ENCODE measurements at places on chromosomes 13 and 19.

- no peak for DNase-seq
These were observed at the start of gene NMRK2 for GRCh38 chr19:3932931-3933810. Gene NMRK2, plus strand, starts transcription at chr19:3933069. Its CDS starts 603 bp downstream, at chr19:3933672.

DNA sequence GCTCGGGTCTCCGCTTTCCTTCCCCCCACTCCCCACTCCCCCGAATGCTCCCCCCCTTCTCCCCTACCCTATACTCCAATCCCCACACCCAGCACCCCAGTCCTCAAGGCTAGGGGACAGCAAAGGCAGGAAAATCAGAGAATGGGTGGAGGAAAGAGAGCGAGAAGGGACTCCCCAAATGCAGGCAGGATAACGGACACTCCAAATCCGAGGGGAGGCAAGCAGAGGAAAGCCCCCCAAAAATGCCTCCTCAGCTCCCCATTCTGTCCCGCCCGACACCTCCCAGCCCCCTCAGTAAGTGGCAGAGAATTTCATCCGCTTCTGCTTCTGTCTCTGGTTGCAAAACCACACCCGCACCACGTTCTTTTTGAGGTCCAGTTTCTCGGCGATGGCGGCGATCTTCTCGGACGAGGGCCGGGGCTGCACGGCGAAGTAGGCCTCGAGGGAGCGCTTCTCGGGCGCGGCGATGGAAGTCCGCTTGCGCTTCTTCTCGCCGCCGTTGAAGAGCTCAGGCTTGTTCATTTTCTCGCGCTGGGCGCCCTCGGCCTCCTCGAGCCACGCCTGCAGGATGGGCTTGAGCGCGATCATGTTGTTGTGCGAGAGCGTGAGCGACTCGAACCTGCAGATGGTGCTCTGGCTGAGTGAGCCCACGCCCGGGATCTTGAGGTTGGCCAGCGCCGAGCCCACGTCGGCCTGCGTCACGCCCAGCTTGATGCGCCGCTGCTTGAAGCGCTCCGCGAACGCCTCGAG, 2.1 kb downstream of the POU4F1 start:
- no peak for DNase-seq

DNA sequence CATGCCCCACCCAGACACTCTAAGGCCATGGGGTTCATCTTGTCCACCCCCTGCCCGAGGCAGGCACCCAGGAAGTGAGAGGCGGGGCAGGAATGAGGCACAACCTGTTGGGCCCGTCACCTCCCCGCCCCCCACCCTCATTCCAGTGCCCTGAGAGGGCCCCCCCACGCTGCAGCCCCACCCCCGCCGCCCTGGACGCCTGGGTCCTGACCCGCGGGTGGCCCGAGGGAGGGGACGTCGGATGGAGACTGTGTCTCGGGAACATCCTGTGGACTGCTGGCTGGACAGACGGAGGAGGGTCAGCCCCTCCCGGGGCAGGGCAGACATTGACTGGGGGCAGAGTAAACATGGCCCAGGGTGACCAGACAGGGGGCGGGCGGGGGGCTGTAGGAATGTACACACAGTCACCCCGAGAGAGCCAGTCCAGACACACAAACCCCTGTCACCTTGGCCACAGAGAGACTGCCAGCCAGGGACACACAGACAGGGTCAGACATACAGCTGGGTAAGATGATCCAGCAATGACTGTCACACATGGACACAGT, 7.4 kb upstream of the JUNB start:
- DNase-seq = no peak

DNA sequence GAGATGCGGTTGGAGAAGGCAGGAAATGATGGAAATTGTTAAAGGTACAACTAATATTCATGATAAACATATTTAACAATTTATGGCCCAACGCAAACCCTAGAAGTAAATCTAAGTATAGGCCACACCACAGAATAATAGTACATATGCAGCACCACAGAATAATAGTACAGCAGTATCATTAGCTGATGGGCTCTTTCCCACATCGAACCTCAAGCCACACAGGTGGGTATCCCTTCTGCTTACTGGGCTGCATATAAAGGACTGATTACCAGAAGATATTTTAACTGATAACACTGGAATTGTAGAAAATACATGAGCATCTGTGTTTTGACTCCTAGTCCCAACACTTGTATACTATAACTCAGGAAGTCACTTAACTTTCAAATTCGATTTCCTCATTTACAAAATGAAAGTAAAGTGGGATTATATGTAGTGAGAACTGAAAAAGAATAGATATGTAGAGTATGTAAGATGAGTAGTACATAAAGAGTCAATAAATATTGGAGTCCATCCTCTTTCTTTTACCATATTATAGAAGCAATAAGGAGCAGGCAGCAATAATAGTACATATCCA, 91.5 kb downstream of the TSC22D1 start:
- no peak for DNase-seq

DNA sequence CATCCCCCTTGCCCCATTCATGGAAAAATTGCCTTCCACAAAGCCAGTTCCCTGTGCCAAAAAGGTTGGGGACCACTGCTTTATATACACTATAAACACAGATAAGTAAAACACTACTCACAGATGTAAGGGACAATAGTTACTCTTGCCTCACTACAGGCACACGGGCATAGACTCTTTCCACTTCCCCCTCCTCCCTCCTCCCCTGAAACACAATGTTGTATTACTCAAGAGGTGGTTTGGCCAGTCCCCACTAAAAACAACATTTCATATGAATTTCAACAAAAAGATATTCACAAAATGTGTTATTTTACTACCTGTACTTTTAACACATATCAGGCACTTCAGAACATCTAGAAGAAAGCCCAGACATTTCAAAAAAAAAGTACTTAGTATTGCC, 45.1 kb downstream of the EPSTI1 start:
- no peak for DNase-seq

DNA sequence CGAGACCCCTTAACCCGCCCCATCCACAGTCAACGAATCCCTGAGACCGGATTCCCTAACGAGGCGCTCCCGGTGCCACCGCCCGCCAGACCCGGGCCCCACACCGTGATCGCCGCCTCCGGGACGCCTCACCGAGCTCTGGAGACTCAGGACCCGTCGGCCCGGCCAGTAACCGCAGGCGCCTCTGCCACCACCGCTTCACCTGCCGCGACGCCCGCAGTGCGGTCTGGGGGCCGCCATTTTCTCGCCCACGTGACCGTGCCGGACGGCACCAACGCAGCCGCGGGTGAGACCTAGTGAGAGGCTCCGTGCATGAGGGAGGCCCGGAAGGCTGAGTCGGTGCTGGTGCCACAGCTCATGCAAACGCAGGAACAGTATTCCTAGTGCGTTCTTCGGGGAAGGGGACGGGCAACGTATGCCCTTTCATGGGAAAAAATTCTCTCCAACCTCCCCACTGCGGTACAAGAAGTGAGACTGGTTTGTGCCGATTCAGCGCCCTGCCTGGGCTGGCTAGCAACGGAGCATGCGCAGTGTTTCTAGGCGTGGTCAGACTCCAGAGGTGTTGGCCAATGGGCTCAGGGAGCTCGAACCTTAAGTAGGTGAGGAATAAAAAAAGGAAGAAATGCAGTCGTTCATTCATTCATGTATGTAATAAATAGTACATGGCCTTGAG, at the start of gene DOHH:
Gene DOHH, minus strand, starts transcription at position 246 of the 673 bp plus-strand sequence. CDS start 3,860 bp downstream, outside the sequence.
- DNase-seq = peak; percentile 89

DNA sequence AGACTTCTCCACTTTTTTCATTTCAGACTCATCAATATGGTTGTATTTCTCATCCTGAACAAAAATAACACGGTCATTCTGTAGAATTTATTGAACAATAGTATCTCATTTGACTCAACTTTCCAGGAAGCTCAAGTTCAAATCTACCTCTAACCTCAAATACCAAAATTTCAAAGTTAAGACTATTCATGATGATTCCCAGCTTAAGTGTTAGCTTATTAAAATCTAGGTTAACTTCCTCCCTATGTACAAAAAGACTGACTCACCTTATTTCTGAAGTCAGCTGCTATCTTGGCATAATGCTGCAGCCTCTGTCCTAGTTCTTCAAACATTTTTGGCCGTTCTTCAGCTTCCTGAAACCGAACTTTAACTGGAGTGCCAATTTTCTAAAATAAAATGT, 23.2 kb downstream of the HSPH1 start:
- DNase-seq = no peak

Data from foreskin keratinocyte (primary cell).